PC-9 (cell line): ENCODE measurements at places on chromosomes 2 and 18. TPM values are rescaled to one million over a fixed set of nuclear protein-coding genes. Genes with fewer than 3 reads are reported as not detected.

DNA sequence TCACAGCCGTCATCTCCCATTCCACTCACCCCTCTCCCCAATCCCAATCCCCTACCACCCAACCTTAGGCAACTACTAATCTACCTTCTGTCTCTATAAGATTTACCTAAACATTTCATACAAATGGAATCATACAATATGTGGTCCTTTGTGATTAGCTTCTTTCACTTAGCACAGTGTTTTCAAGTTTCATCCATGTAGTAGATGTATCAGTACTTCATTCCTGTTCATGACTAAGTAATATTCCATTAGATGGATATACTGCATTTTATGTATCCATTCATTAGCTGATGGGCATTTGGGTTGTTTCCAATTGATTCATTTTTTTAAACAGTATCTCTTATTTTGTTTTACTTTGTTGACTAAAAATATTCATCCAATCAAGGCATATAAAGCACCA lies 109.6 kb downstream of the CDH2 start:
- H3K4me3 ChIP-seq, result no peak overlapping the region
- H3K27ac ChIP-seq, result no peak overlapping the region
- H3K27me3 ChIP-seq, result no peaks in the 10 kb centered on the region
- DNase-seq, result no peak
- H3K4me1 ChIP-seq, result no peaks in the 10 kb centered on the region

GRCh38 chr18:46174342-46175041 lies 70.3 kb downstream of the HAUS1 start:
- no peaks in the 10 kb centered on the region for H3K27me3 ChIP-seq
- peak overlapping the region; percentile 98 for H3K4me3 ChIP-seq
- peak; percentile 39 for DNase-seq
- no peak overlapping the region; the same call in 1 of the 2 replicates for H3K27ac ChIP-seq
- no peaks in the 10 kb centered on the region for H3K36me3 ChIP-seq

DNA sequence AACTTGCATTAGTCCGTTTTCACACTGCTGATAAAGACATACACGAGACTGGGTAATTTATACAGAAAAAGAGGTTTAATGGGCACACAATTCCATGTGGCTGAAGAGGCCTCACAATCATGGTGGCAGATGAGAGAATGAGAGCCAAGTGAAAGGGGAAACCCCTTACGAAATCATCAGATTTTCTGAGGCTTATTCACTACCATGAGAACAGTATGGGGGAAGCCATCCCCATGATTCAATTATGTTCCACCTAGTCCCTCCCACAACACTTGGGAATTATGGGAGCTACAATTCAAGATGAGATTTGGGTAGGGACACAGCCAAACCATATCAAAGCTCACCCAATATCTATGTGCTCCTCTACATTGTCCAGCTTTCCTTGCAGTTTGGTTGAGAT lies 16.0 kb upstream of the SERPINE2 start:
- no peaks in the 10 kb centered on the region for H3K27me3 ChIP-seq
- DNase-seq, result no peak
- no peak overlapping the region for H3K27ac ChIP-seq
- H3K36me3 ChIP-seq, result no peaks in the 10 kb centered on the region
- H3K4me1 ChIP-seq, result no peaks in the 10 kb centered on the region

GRCh38 chr18:74251297-74252038 lies 40.3 kb downstream of the CYB5A start:
- peak overlapping the region; percentile 89 for H3K27ac ChIP-seq
- DNase-seq, result peak; percentile 82
- H3K4me1 ChIP-seq, result peaks cover 35% of the 10 kb centered on the region
- no peak overlapping the region for H3K4me3 ChIP-seq

KATNAL2 gene
- total RNA-seq, result 9.0 and 9.4 TPM in 2 replicates

DNA sequence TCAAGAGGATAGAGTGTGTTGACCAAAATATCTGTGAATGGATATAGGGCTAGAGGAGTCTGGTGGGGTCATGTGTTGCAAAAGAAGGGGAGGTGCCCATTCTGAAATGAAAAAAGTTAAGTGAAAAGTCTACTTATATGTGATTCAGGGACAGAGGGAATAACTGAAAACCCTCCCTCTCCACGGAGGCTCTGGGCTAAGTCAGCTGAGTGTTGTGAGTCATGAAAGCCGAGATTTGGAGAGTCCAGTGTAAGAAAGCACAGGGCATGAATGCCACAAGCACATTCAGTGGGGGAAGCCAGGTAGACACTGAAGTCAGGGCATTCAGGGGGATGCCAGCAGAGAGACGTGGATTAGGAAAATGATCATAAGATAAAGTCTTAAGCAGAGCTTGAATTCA lies 871.9 kb downstream of the TSN start:
- peaks cover 7% of the 10 kb centered on the region; the same call in 1 of the 2 replicates for H3K27me3 ChIP-seq
- no peak overlapping the region for H3K27ac ChIP-seq
- DNase-seq, result no peak
- H3K4me3 ChIP-seq, result no peak overlapping the region

- H3K4me1 ChIP-seq, result no peaks in the 10 kb centered on the region
- no peaks in the 10 kb centered on the region for H3K36me3 ChIP-seq
- no peak for DNase-seq
- H3K27me3 ChIP-seq, result peaks cover 8% of the 10 kb centered on the region; the same call in 1 of the 2 replicates
- no peak overlapping the region for H3K4me3 ChIP-seq
- H3K27ac ChIP-seq, result no peak overlapping the region
Observed at GRCh38 chr2:50443288-50443687, 588.6 kb downstream of the NRXN1 start.

DNA sequence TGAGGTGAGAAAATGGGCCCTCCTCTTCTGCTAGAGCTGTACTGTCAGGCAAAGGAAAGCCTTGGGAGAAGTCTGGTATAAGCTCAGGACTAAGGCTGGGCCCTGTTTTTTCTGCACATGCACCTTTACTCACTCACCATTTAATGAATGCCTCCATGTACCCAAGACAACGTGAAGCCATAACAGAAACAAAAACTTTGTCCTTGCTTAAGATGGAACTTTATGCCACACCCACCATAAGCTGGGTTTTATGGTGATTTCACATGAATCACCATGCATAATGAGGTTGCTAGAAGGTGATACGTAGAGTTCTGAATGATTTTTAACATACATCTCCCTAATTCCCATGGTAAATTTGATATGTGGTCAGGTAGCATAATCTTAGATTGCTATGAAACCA lies 63.7 kb upstream of the CYP26B1 start:
- no peak for DNase-seq
- no peaks in the 10 kb centered on the region for H3K36me3 ChIP-seq
- peaks cover 27% of the 10 kb centered on the region for H3K4me1 ChIP-seq

DNA sequence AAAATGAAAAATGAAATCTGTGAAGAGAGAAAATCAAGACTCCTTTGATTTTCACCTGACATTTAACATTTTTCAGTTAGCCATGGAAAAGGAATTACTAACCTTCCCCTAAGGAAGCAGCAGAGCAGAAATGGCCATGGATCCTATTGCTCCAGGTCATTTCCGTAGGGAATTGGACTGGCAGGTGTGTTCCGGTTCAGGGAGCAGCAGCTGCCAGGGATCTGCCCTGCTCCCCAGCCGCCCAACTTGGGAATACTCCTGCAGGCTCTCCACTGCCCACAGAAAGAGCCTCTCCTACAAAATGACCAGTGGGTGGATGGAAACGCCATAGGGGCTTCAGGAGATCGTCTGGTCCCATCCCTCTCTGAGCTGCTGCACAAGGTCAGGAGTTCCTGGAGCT lies 86.0 kb upstream of the MAPK4 start:
- H3K36me3 ChIP-seq, result no peaks in the 10 kb centered on the region
- DNase-seq, result no peak
- H3K27ac ChIP-seq, result no peak overlapping the region
- H3K4me3 ChIP-seq, result no peak overlapping the region
- H3K4me1 ChIP-seq, result no peaks in the 10 kb centered on the region

LBX2 gene
- total RNA-seq, result 0.76 and 2.0 TPM in 2 replicates

SUMO1 gene
- 66.3 and 100 TPM in 2 replicates for total RNA-seq

GRCh38 chr2:214481204-214481603 lies 70.3 kb downstream of the VWC2L start:
- no peaks in the 10 kb centered on the region for H3K4me1 ChIP-seq
- no peak for DNase-seq
- H3K4me3 ChIP-seq, result no peak overlapping the region
- H3K27me3 ChIP-seq, result no peaks in the 10 kb centered on the region

DNA sequence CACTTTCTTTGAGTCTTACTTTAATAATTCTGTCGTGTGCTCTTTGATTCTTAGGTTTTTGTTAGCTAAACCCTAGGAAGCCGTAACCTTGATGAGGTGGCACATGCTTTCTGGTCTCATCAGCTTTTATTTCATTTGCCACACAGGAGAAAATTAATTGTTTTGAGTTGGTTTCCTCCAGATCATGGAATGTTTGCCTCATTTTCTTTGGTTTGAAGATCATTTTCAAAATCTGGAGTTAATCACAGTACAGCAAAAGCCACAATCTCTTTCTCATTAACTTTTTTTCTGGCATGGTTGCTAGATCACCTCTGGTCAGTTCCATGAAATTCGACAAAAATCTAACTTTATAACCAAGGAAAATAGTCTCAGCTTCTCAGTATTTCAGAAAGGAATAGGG lies 182.9 kb downstream of the MYO1B start:
- DNase-seq, result no peak
- no peaks in the 10 kb centered on the region for H3K27me3 ChIP-seq
- H3K4me3 ChIP-seq, result no peak overlapping the region
- H3K27ac ChIP-seq, result no peak overlapping the region
- H3K36me3 ChIP-seq, result no peaks in the 10 kb centered on the region

- no peaks in the 10 kb centered on the region for H3K36me3 ChIP-seq
- H3K27me3 ChIP-seq, result no peaks in the 10 kb centered on the region
- H3K4me1 ChIP-seq, result 0 out of 2 replicates have a peak, but pooled peaks cover 6% of the 10 kb centered on the region
- no peak overlapping the region for H3K27ac ChIP-seq
- no peak overlapping the region for H3K4me3 ChIP-seq
- no peak for DNase-seq
Observed at GRCh38 chr2:158810731-158811460, 15.8 kb downstream of the DAPL1 start.

- no peaks in the 10 kb centered on the region for H3K36me3 ChIP-seq
- no peak overlapping the region for H3K4me3 ChIP-seq
- no peaks in the 10 kb centered on the region for H3K27me3 ChIP-seq
Observed at GRCh38 chr2:224837558-224837957, 121.4 kb upstream of the CCDC195 start.

DNA sequence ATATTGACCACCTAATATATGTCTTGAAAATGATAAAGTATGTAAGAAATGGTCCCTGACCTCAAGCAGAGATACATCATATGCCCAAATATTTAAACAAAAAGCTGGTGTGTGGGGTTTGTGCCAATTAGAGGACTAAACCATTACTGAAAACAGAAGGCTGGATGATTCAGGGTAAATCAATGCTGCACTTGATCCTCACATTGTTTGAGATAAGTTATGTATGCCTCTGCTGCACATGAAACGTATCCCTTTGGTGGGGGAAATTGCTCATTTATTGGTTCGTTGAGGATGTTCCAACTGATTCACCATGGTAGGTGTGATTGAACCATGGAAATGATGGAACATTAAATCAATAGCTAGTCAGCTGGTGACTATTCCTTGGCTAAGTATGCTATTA lies 24.7 kb upstream of the DARS1 start:
- peaks cover 13% of the 10 kb centered on the region for H3K4me1 ChIP-seq
- no peaks in the 10 kb centered on the region for H3K36me3 ChIP-seq

DNA sequence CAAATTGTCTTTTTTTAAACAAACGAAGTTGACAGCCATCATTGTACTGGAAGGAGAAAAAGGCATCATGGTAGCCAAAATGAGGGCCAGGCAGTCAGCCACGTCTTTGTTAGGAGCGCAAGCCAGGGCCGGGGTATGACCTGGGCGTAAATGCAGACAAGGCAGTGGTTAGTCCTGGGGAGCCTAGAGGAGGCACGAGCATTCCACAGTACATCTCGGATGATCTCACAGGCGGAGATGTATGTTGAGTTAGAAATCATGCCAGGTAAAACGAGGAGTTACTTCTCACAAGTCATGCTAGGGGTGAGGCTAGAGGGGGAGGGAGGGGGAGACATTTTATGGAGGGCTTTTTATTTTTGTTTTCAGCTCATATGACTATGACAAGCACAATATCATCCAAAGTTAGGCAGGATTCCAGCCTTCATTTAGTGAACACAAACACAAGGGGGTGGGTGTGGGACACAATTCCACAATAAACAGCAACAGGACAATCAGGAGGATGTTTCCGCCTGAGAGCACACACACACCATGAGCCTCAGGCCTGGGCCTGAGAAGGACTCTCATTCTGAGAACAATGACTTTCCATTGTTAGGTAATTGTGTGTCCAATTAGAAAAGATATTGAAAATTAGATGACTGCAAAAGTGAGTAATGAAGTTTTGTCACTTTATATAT lies 64.4 kb upstream of the PGAP1 start:
- peaks cover 32% of the 10 kb centered on the region for H3K4me1 ChIP-seq
- no peaks in the 10 kb centered on the region for H3K36me3 ChIP-seq
- no peak overlapping the region for H3K4me3 ChIP-seq
- no peak overlapping the region for H3K27ac ChIP-seq

GRCh38 chr2:54763636-54764291 lies 40.3 kb downstream of the EML6 start:
- no peak overlapping the region for H3K27ac ChIP-seq
- DNase-seq, result no peak
- H3K4me1 ChIP-seq, result no peaks in the 10 kb centered on the region; the same call in 1 of the 2 replicates
- no peaks in the 10 kb centered on the region for H3K27me3 ChIP-seq
- no peaks in the 10 kb centered on the region for H3K36me3 ChIP-seq
- H3K4me3 ChIP-seq, result no peak overlapping the region

- H3K36me3 ChIP-seq, result no peaks in the 10 kb centered on the region
- H3K27ac ChIP-seq, result peak overlapping the region; percentile 99
- H3K27me3 ChIP-seq, result no peaks in the 10 kb centered on the region
Observed at GRCh38 chr18:32383050-32383819, 87.4 kb downstream of the GAREM1 start.

GRCh38 chr2:148876595-148877402 lies 1.8 kb downstream of the KIF5C start:
- H3K4me1 ChIP-seq, result no peaks in the 10 kb centered on the region
- DNase-seq, result no peak
- no peak overlapping the region for H3K27ac ChIP-seq
- no peak overlapping the region for H3K4me3 ChIP-seq
- H3K27me3 ChIP-seq, result no peaks in the 10 kb centered on the region
- H3K36me3 ChIP-seq, result no peaks in the 10 kb centered on the region

- no peaks in the 10 kb centered on the region for H3K4me1 ChIP-seq
- H3K36me3 ChIP-seq, result no peaks in the 10 kb centered on the region
- no peak for DNase-seq
- no peak overlapping the region for H3K27ac ChIP-seq
- no peaks in the 10 kb centered on the region for H3K27me3 ChIP-seq
- H3K4me3 ChIP-seq, result no peak overlapping the region
Observed at GRCh38 chr2:19810637-19811036, 91.1 kb downstream of the TTC32 start.

POTEJ gene
- not detected in 2 replicates for total RNA-seq

GRCh38 chr2:107411267-107411666 lies 415.4 kb upstream of the RGPD4 start:
- no peak for DNase-seq
- H3K27me3 ChIP-seq, result no peaks in the 10 kb centered on the region
- H3K4me3 ChIP-seq, result no peak overlapping the region
- H3K36me3 ChIP-seq, result no peaks in the 10 kb centered on the region
- no peaks in the 10 kb centered on the region for H3K4me1 ChIP-seq

- H3K27ac ChIP-seq, result no peak overlapping the region; the same call in 1 of the 2 replicates
- no peaks in the 10 kb centered on the region for H3K27me3 ChIP-seq
- H3K4me1 ChIP-seq, result peaks cover 46% of the 10 kb centered on the region
- no peak for DNase-seq
- H3K4me3 ChIP-seq, result no peak overlapping the region
Observed at GRCh38 chr2:45330108-45330507, 281.0 kb downstream of the SRBD1 start.

- no peak overlapping the region for H3K4me3 ChIP-seq
- no peak for DNase-seq
- no peaks in the 10 kb centered on the region for H3K36me3 ChIP-seq
- H3K27ac ChIP-seq, result no peak overlapping the region
Observed at GRCh38 chr2:179434357-179434756, 169.7 kb upstream of the SESTD1 start.

GRCh38 chr2:13638181-13638580 lies 921.4 kb downstream of the TRIB2 start:
- no peaks in the 10 kb centered on the region for H3K36me3 ChIP-seq
- no peak overlapping the region for H3K27ac ChIP-seq
- peaks cover 5% of the 10 kb centered on the region; the same call in 1 of the 2 replicates for H3K4me1 ChIP-seq
